B cell (primary cell): ENCODE measurements at places on chromosomes 1 and 21. TPM values are rescaled to one million over a fixed set of nuclear protein-coding genes. Genes with fewer than 3 reads are reported as not detected.
A peak's percentile ranks its signal among the peaks of the same experiment; 100 is the strongest.

OR10X1 gene
- total RNA-seq, result not detected in 2 replicates

OR2L2 gene
- total RNA-seq, result 0.44 and 0.52 TPM in 2 replicates

CADM3 gene
- 0.32 and 0.39 TPM in 2 replicates for total RNA-seq

PGLYRP4 gene
- total RNA-seq, result not detected in 2 replicates

SLC45A3 gene
- 4.7 and 5.0 TPM in 2 replicates for total RNA-seq

CRNN gene
- not detected in 2 replicates for total RNA-seq

UBL4B gene
- total RNA-seq, result not detected in 2 replicates

DDOST gene
- 99.2 and 108 TPM in 2 replicates for total RNA-seq

CCDC24 gene
- total RNA-seq, result 18.0 and 18.4 TPM in 2 replicates

LENEP gene
- 1.7 and 2.0 TPM in 2 replicates for total RNA-seq

NT5C1A gene
- total RNA-seq, result not detected in 2 replicates

GRCh38 chr21:45970674-45971615, 10.6 kb upstream of the COL6A1 start:
- DNase-seq, result peak; percentile 28
- H3K27ac ChIP-seq, result no peak overlapping the region
- peaks cover 37% of the 10 kb centered on the region for H3K27me3 ChIP-seq
- no peak overlapping the region for H3K4me3 ChIP-seq

- no peak overlapping the region for H3K27ac ChIP-seq
- no peaks in the 10 kb centered on the region for H3K27me3 ChIP-seq
- H3K4me1 ChIP-seq, result no peaks in the 10 kb centered on the region
- no peak for DNase-seq
- H3K36me3 ChIP-seq, result no peaks in the 10 kb centered on the region
- H3K4me3 ChIP-seq, result no peak overlapping the region
Observed at GRCh38 chr21:17636711-17637110, 24.0 kb upstream of the BTG3 start.

DNA sequence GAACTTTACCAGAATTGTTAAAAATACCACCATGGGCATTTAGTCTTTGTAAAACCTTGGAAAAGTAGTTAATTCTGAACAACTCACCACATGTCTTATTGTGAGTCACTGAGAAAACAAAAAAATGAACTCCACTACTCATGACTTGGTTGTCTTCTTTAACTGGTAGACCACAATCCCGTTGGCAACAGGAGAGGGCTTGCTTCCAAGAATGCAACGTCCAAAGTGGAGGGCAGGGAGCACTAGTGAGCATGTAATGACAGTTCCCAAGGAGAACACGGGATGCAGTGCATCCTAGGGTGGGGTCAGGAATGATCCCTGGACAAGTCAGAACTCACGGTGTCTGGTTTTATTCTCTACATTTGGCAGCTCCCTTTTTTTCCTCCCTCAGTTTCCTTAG, 15.2 kb upstream of the HMCN1 start:
- DNase-seq, result no peak
- no peak overlapping the region for H3K27ac ChIP-seq
- no peaks in the 10 kb centered on the region for H3K4me1 ChIP-seq
- peaks cover 6% of the 10 kb centered on the region for H3K27me3 ChIP-seq
- no peak overlapping the region for H3K4me3 ChIP-seq

- DNase-seq, result no peak
- H3K27ac ChIP-seq, result no peak overlapping the region
- H3K27me3 ChIP-seq, result no peaks in the 10 kb centered on the region
- H3K4me1 ChIP-seq, result no peaks in the 10 kb centered on the region
- no peak overlapping the region for H3K4me3 ChIP-seq
Observed at GRCh38 chr1:246447501-246447900, 59.6 kb downstream of the SMYD3 start.

DNA sequence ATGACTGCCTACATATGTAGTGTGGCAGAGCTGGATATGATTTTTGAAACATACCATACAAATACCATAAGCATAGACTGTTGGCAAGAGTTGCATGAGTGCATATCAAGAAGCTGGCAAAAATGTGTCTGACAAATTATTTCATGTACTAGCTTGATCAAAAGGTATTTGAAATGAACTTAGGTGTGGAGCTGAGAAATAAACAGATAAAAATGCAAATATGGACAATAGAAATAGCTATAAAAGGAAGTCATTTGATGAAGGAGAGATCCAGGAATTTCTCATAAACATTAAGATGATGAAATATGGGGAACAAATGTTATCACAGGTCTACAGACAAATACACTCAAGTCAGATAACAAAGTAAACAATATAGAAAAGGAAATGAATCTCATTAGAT, 609.1 kb downstream of the PTPRC start:
- DNase-seq, result no peak
- no peak overlapping the region for H3K27ac ChIP-seq
- H3K27me3 ChIP-seq, result no peaks in the 10 kb centered on the region
- H3K4me1 ChIP-seq, result no peaks in the 10 kb centered on the region

DNA sequence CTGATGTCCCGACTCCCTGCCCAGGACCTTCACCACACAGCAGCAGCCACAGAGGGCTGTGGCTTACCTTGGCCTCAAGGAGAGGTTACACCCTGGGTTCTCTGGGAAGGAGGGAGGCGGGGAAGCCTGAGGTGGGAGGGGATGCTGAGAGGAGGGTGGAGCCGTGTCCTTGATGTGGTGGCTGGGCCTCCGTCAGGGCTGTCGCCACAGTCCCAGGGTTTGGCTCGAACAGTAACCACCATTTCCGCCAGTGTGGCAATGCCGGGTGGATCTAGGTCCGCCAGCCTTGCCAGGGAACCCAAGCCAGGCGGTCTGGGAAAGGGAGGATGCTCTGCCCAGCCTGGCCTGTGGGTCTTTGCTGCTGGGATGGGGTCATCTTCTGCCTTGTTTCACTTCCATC, 18.4 kb upstream of the CDCA8 start:
- no peaks in the 10 kb centered on the region for H3K36me3 ChIP-seq
- no peaks in the 10 kb centered on the region for H3K27me3 ChIP-seq
- DNase-seq, result no peak
- H3K27ac ChIP-seq, result no peak overlapping the region

DNA sequence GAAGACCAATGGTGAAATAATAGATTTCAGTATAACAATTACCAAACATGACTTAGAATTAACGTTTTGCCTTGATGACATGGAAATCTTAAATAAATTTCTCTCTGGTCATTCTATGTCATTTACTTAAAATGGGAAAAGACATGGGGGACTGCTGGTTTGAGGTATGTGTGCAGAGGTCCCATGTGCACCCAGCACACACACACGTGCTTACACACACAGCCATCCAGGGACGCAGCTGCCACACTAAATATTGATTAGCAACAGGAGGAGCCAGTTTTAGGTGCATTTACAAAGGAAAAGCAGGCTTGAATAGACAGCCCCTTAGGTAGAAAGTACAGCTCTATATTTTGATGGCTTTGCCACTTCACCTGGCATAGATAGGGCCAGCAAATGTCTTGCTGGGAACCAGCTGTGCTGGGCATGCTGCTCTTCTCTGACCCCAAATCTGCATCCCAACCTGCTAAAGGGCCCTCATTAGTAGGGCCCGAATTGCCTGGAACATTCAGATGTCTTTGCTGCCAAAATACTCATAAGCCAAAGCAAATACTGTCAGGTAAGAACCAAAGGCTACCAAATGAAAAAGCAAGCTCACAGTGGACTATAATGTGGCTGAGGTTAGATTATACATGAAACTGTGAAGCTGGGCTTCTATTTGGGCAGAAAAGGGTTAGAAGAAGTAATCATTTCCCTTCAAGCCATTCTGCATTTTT, 399.9 kb downstream of the HHAT start:
- peaks cover 5% of the 10 kb centered on the region for H3K27me3 ChIP-seq
- H3K4me1 ChIP-seq, result no peaks in the 10 kb centered on the region
- H3K27ac ChIP-seq, result no peak overlapping the region
- no peaks in the 10 kb centered on the region for H3K36me3 ChIP-seq
- no peak overlapping the region for H3K4me3 ChIP-seq

DNA sequence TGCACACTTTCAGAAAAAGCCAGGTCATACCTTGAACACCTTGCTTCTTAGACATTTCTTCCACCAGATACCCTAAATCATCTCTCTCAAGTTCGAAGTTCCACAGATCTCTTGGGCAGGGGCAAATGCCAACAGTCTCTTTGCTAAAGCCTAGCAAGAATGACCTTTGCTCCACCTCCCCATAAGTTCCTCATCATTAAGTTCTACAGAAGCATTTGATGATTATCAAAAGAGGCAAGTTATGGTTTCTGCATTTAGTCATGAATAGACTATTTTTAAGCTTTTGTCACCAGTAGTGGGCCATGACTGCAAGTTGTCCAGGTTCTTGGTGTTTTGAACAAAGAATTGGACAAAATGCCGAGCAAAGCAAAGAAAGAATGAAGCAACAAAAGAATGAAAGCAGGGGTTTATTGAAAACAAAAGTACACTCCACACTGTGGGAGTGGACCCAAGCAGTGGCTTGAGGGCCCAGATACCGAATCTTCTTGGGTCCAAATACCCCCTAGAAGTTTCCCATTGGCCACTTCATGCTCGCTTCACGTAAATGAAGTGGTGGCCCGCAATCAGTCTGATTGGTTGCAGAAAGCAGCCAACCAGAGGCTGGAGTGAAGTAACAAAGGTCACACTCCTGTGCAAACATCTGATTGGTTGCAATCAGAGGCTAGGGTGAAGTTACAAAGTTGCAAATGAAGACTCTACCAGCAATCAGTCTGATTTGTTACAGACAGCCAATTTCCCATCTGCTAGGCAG, 9.8 kb upstream of the EGLN1 start:
- no peaks in the 10 kb centered on the region for H3K36me3 ChIP-seq
- H3K27me3 ChIP-seq, result peaks cover 5% of the 10 kb centered on the region
- no peak overlapping the region for H3K4me3 ChIP-seq
- no peak for DNase-seq
- no peak overlapping the region for H3K27ac ChIP-seq

- no peaks in the 10 kb centered on the region for H3K27me3 ChIP-seq
- no peak for DNase-seq
- H3K4me3 ChIP-seq, result no peak overlapping the region
- no peak overlapping the region for H3K27ac ChIP-seq
Observed at GRCh38 chr1:32786856-32787255, 30.3 kb downstream of the YARS1 start.

GRCh38 chr1:242002510-242002909, 3.6 kb upstream of the MAP1LC3C start:
- no peaks in the 10 kb centered on the region for H3K27me3 ChIP-seq
- no peaks in the 10 kb centered on the region for H3K36me3 ChIP-seq
- no peak for DNase-seq
- no peak overlapping the region for H3K27ac ChIP-seq
- no peaks in the 10 kb centered on the region for H3K4me1 ChIP-seq
- no peak overlapping the region for H3K4me3 ChIP-seq

DNA sequence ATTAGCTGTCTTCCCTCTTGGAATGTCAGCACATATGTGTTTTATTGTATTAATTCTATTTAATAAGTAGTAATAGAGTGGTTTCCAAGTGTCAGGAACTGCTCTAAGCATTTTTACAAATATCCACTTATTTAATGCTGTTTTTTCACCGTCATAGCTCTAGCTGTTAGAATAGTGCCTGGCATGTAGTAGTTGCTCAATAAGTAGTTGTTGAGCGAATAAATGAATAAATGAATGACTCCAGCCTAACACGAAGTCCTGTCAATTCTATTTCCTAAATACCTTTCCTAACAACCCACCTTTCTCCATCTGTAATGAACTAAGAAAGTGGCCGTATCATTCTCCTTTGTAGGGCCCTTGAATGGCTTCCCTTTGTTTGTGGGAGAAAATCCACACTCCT, 312.5 kb downstream of the DISC1 start:
- no peak overlapping the region for H3K27ac ChIP-seq
- no peak for DNase-seq
- no peaks in the 10 kb centered on the region for H3K36me3 ChIP-seq
- H3K4me1 ChIP-seq, result no peaks in the 10 kb centered on the region
- no peaks in the 10 kb centered on the region for H3K27me3 ChIP-seq

- no peak overlapping the region for H3K4me3 ChIP-seq
- no peaks in the 10 kb centered on the region for H3K27me3 ChIP-seq
- no peaks in the 10 kb centered on the region for H3K4me1 ChIP-seq
- no peak for DNase-seq
- H3K36me3 ChIP-seq, result no peaks in the 10 kb centered on the region
Observed at GRCh38 chr1:232280910-232281309, 349.0 kb downstream of the SIPA1L2 start.

DNA sequence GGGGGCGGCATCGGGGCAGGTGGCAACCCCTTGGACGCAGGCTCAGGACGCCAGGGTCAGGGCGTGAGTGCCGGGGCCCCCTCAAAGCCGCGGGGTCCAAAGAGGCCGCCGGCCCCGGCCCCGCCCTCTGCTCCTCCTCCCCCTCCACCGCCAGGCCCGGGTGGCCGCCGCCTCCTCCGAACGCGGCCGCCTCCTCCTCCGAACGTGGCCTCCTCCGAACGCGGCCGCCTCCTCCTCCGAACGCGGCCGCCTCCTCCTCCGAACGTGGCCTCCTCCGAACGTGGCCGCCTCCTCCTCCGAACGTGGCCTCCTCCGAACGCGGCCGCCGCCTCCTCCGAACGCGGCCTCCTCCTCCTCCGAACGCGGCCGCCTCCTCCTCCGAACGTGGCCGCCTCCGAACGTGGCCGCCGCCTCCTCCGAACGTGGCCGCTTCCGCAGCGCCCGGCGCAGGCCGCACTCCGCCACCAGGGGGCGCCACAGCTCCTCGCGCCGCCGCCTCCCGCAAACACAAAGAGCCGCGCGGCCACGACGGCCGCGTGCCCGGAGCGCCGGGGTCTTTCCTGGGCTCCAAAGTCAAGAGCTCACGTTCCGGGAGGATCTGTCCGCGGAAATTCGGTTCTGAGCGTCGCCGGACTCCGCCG, 19.3 kb upstream of the SAMD11 start:
- no peak overlapping the region for H3K4me3 ChIP-seq
- no peaks in the 10 kb centered on the region for H3K36me3 ChIP-seq
- peak; percentile 90 for DNase-seq
- H3K27me3 ChIP-seq, result no peaks in the 10 kb centered on the region
- H3K27ac ChIP-seq, result no peak overlapping the region
- peaks cover 22% of the 10 kb centered on the region for H3K4me1 ChIP-seq

GRCh38 chr1:99139876-99140275, 124.4 kb upstream of the PLPPR4 start:
- H3K4me3 ChIP-seq, result no peak overlapping the region
- H3K27ac ChIP-seq, result no peak overlapping the region
- H3K36me3 ChIP-seq, result no peaks in the 10 kb centered on the region
- H3K4me1 ChIP-seq, result no peaks in the 10 kb centered on the region
- no peaks in the 10 kb centered on the region for H3K27me3 ChIP-seq

DNA sequence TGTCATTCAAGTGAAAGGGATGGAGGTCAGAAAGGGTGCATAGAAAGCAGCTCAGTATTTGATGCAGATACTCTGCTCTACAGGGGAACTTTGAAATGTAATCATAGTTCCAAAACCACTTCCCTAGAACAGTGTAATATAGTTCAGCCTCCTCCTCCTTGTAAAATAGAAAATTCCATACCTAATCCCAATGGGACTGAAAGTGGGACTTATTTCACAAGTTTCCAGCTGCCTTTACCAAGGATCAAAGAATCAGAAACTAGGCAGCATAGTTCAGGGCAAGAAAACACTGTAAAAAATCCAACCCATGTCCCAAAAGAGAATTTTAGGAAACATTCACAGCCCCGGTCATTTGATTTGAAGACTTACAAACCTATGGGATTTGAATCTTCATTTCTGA, 8.1 kb upstream of the TMCO2 start:
- no peaks in the 10 kb centered on the region for H3K4me1 ChIP-seq
- no peak overlapping the region for H3K27ac ChIP-seq
- no peaks in the 10 kb centered on the region for H3K27me3 ChIP-seq
- DNase-seq, result no peak

GRCh38 chr1:154703170-154703569, 95.2 kb upstream of the ADAR start:
- H3K27ac ChIP-seq, result no peak overlapping the region
- no peaks in the 10 kb centered on the region for H3K4me1 ChIP-seq
- DNase-seq, result no peak
- no peak overlapping the region for H3K4me3 ChIP-seq
